ENCODE measurements at places on chromosomes 2 and 18. TPM values are rescaled to one million over a fixed set of nuclear protein-coding genes. Genes with fewer than 3 reads are reported as not detected.

DNA sequence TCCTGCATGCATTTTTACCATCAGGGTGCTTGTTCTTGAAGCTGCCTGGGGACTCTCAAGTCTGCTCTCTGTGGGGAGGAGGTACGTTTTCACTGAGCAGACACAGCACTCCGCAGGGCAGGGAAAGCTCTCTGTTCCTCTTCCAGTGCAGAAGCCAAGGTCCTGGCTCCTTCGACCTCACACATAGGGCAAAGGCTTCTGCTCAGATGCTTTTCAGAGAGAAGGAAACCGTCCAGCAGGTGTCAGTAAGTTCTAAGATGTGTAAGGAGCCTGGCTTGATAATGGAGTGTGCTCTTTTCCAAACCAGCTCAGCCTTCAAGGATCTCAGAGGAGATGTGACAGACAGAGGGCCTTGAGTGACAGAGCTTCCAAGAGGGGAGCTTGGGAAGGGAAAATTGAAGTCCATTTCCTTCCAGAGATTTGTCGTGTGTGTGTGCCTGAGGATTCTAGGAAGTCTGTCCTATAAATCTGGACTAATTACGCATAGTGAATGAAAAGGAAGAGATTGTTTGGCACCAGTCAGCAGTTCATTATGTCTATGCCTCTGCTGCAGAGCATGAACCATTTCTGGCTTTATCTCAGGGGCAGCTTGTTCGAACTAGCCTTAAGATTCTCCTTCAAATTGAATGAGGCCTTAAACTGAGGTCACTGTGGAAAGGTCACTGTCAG lies 67.3 kb upstream of the UPP2 start:
- peak; percentile 32 for DNase-seq

- DNase-seq, result no peak
These were observed 129.0 kb upstream of the REG3G start for GRCh38 chr2:78896536-78896935.

Gene MFSD6
- 31.5 TPM for total RNA-seq

Gene RPL37A
- total RNA-seq, result 4,316 TPM

DNA sequence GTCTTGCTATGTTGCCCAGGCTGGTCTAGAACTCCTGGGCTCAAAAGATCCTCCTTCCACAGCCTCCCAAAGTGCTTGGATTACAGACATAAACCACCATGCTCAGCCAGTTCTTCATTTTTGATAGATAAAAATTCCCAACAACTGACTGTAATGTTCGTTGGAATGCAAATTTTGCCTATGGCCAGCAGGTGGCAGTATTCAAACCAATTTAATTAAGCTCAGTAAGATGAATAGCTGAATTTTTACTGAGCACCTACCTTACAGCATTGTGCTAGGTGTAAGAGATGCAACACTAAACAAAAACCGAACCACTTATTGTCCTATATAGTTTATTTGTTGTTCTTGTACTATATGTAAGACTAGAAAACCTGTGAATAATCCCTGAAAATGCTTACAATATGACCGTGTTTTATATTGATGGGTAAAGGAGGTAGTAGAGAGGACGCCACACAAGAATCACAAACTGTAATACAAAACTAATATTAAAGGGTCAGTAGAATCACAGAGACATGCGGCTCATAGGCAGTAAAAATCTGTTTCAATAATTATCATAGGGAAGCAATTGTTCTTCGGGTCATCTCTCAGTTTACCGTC lies 8.2 kb upstream of the TMEM182 start:
- peak; percentile 42 for DNase-seq

DNA sequence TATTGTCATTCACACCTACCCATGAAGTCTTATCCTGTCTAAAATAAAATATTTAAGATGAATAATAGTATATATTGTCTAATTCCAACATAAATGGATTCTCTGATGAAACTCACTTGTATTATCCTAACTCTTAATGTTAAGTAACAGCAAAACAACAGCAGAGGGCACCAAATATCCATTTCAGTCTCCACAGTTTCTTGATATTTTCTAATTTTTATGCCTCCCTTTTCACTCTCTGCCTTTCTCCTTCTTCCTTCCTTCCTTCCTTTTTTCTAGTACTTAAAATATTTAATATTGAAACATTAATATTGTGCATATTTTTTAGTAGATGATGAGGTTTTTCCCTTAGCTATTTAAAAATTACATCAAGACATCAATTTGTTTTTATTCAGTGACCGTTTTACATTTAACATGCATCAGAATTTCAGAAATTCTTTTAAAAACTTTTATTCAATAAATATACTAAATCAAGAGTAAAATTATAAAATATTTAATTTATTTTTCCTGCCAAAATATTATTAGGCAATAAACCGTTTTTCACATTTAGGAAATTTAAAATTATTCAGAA lies 97.6 kb downstream of the WDR7 start:
- DNase-seq, result peak; percentile 15

DNA sequence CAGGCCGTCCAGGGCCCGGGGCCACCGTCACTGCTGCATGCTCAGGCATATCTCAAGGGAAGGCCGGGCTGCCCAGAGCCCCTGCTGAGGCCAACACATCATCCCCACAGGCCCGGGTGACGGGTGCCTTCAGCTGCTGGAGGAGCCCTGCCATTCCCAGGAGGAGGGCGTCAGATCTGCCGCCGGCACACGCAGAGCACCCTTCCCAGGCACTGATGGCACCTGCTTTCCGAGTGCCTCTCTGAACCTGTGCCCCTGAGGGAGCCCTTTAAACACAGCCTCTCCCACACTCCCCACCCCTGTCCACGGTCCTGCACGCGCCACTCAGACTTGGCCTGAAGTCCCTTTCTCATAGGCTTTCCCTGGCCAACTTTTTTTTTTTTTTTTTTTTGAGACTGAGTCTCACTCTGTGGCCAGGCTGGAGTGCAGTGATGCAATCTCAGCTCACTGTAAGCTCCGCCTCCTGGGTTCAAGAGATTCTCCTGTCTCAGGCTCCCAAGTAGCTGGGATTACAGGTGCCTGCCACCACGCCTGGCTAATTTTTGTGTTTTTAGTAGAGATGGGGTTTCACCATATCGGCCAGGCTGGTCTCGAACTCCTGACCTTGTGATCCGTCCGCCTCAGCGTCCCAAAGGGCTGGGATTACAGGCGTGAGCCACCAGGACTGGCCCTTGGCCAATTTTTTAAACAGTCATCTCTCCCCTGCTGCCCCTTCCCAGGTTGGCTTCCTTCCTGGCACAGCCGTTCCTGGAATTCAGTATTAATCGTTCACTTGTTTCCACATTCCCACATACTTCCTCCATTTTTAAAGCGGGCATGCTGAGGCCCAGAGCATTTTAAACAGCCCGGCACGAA lies 211.7 kb downstream of the NDUFA10 start:
- DNase-seq, result no peak

GRCh38 chr2:73156539-73157124 lies 43.9 kb upstream of the RAB11FIP5 start:
- peak; percentile 68 for DNase-seq

DNA sequence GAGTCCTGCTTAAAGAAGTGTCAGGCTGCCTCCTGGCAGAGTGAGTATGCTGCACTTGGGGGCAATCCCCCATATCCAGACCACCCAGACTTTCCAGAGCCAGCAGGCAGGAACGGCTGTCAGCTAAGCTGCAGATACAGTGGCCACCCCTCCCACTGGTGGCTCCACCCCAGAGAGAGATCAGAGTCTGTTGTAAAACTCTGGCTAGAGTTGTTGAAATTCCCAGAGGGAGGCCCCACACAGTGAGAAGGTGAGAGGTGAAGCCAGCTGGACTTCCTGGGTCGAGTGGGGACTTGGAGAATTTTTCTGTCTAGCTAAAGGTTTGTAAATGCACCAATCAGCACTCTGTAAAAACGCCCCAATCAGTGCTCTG lies 533.8 kb upstream of the ACVR2A start:
- DNase-seq, result no peak

Gene IL1A
- total RNA-seq, result 0.69 TPM

DNA sequence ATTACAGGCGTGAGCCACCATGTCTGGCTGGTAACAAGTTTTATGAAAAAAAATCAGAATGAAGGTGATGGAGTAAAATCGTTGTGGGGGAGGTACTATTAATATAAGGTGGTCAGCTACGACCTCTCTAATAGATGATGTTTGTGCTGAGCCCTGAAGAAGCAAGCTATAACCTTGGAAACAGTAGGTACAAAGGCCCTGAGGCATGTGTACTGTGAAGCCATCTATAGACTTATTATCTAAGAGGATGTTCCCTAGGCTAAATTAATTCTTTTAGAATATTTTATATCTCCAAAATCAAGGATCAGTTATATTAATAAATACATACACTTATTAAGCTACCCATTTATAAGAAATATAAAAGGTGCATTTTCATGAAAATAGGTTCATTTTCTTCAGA lies 23.3 kb upstream of the SSB start:
- no peak for DNase-seq

DNA sequence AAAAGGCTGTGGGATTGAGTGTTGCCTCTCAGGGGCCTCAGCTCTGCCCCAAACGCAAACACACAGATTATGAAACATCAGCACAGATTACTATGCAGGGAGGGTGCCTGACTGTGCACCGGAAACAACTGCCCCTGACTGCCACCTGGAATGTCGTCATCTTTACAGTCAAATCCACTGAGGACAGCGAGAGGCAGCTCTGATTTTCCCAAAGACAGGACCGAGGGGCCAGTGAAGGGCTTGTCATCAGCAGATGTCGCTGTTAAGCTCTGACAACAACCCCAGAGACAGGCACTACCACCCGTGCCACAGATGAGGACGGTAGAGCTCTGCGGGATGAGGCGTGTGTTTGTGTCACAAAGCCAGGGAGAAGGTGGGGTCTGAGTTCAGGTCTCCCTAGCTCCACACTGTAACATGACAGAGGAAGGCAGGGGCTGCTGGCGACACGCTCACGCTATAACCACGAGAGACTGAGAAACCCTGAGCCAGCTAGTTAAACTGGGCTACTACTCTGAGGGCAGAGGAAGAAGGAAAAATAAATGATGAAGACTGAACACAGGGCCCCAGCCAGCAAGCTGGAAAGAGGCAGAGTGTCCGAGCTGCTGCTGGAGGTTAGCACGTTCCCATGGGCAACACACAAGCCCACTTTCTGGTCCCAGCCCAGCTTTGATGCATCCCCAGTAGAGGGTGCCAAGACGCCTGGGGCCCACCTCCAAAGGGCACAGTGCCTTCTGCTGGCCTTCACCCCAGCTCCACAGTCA lies 47.0 kb downstream of the PARD6G start:
- DNase-seq, result no peak

- no peak for DNase-seq
These were observed 47.4 kb upstream of the DNMT3A start for GRCh38 chr2:25389161-25389560.

GRCh38 chr2:211498551-211499205 lies 942.3 kb downstream of the CPS1 start:
- no peak for DNase-seq

Gene PTCD3
- 191 TPM for total RNA-seq

DNA sequence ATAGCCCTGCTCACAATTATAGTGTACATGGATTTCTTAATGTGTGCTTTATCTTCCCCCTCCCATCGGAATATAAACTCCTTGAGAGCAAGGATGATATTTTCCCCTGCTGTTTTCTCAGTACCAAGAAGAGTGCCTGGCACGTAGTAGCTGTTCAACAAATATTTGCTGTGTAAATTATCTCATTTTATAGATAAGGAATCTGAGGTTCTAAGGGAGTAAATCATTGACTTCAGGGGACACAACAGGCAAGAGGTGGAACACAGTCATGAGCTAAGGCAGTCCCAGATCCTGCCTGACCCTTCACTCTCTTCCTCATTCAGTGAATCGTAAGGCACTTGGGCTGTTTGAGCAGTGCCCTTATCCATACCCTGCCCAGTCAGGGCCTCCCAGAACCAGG lies 187.3 kb upstream of the TNP1 start:
- DNase-seq, result no peak

GRCh38 chr2:26326514-26326913 lies 19.4 kb upstream of the SELENOI start:
- no peak for DNase-seq

Gene ARHGEF4
- total RNA-seq, result 4.2 TPM

GRCh38 chr2:40851661-40852060 lies 399.8 kb upstream of the SLC8A1 start:
- DNase-seq, result no peak

DNA sequence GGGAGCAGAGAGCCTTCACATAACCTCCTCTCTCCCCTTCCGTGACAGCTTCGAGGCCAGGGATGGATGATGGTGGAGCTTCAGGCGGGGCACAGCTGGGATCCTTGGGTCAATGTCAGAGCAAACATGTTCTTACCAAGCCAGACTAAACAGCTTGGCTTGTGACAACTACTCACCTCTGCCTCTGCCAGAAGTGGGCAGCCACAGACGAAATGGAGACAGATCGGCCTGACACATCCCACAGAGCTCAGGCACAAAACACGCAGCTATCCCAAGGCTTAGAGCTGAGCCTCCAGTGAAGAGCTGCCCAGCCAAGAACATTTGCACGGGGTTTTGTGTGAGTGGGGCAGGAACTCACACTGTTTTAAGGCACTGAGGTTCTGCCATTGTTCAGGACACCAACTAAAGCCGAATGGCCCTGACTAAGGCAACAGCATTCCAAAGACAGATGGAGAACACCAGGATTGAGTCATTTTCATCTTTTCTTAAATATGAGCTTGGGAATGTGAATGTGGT lies 12.8 kb downstream of the PXDN start:
- DNase-seq, result no peak

- no peak for DNase-seq
These were observed 193.5 kb upstream of the CCDC68 start for GRCh38 chr18:55152801-55153200.

DNA sequence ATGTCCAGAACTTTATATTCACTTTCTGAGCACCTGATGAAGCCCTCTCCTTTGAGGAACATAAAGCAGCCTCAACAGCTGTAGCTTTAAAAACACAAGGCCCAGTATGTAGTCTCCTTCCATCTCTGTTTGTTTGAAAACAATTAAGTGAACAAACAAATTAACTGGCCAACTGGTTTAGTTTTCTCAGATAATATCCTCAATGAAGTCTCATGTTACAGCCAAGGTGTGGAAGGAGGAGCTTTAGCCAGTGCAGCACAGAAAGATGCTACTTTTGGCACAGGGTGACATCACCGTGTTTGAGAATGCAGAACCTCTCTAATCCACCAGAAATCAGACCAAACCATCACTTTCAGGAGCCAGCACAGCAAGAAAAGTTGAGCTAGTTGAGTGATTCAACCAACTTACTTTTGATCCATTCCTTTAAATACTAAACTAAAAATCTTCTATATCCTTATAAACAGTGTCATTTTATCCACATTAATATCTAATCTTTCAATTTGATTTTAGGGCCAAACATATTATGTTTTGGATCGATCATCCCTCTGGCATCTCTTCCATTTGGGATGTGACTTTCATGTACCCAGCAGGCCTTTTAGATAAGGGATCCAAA lies 488.7 kb downstream of the ARHGAP15 start:
- DNase-seq, result no peak
